ENCODE measurements at places on chromosomes 2 and 18. TPM values are rescaled to one million over a fixed set of nuclear protein-coding genes. Genes with fewer than 3 reads are reported as not detected.

GRCh38 chr2:120251880-120252224 is 800 bp upstream of the RALB start:
- no peak for DNase-seq

DNA sequence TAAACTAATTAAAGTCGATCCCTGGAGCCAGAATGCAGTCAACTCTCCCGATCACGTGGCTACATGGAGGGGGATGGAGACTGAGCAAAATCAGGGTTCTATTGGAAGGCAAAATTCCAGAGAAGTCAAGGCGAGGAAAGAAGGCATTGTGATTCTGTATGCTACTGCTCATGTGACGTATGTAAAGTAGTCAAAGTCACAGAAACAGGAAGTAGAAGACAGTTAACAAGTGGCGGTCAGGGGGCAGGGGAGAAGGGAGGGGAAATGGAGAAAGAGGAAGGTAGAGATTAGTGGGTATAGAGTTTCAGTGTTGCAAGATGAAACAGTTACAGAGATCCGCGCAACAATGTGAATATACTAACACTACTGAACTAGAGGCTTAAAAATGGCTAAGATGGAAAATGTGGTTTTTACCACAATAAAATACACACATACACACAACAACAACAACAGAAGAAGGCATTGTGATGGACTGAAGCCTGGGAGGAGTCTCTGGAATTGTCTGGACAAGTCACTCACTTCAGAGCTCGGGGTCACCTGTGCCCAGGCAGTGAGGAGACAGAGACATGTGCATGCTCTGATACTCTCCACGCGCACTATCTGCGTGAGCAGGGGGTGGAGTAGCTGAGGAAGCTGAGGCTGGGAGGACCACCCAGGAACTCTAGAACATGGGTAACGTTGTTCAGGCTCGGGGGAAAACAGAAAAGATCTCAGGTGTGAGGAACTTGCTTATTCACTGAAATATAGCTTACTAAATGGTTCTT is 89.9 kb upstream of the CDCA7 start:
- no peak for DNase-seq

DNA sequence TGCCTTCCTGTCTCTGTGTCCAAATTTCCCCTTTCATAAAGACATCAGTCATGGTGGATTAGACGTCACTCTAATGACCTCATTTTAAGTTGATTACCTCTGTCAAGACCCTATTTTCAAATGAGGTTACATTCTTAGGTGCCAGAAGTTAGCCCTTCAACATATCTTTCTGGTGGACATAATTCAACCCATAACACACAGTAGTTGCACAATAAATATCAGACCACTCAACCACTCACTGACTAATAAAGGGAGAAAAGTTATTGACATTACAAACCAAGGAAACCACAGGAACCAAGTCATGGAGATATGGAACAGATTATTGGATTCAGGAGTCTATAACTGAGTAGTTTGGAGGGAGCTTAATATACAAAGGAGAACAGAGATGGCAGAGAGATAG is 377.4 kb upstream of the ACVR2A start:
- no peak for DNase-seq

Gene GULP1
- polyA plus RNA-seq, result 44.7 TPM

DNA sequence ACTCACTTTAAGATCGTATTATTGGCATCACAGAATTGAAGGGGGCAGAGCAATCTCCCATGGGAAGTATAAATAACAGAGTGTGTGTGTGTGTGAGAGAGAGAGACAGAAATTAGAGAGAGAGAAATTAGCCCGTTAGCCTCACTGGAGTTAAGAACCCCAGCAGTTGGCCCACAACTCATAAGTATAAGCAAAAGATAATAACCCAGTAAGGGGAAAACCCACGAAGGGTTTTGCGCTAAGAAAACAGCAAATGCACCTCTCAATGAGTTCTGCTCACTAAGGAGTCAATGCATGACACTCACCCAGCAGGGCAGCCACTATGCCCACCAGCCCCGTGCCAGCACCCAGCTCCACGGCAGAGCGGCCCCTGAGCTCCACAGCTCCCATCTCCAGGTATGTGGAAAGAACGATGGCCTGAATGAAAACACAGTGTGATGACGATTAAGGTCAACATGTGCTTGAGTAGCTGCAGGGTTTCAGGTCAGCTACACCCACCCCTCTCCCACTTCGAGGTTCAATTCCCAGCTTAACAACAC is 3.6 kb downstream of the METTL21A start:
- no peak for DNase-seq

Gene POTEF
- not detected for polyA plus RNA-seq

Gene SLC23A3
- 0.53 TPM for polyA plus RNA-seq

Gene EHD3
- polyA plus RNA-seq, result 48.6 TPM

Gene SLC9A4
- polyA plus RNA-seq, result not detected

- no peak for DNase-seq
Observed at GRCh38 chr2:10980886-10981425, 69.2 kb downstream of the KCNF1 start.

- DNase-seq, result no peak
Observed at GRCh38 chr18:11736656-11737055, 47.6 kb downstream of the GNAL start.

- DNase-seq, result no peak
Observed at GRCh38 chr2:76298041-76298440, 587.3 kb upstream of the GCFC2 start.

DNA sequence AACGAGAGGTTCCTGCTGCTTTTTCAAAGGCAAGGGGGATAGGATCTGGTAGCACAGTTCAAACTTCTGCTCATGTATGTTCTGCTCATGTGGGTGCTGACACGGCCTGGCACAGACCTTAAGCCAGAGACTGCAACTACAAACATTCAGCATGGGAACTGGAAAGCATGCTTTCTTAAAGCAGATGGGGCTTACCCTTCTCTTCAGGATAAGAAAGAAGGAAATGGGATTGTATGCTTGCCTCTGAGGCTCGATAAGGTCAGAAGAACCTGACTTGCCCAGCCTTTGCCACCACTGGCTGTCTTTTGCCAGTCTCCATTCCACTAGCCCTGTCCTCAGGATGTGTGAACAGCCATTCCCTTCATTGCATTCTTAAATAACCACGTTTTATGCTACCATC is 10.7 kb downstream of the DOCK10 start:
- DNase-seq, result no peak

DNA sequence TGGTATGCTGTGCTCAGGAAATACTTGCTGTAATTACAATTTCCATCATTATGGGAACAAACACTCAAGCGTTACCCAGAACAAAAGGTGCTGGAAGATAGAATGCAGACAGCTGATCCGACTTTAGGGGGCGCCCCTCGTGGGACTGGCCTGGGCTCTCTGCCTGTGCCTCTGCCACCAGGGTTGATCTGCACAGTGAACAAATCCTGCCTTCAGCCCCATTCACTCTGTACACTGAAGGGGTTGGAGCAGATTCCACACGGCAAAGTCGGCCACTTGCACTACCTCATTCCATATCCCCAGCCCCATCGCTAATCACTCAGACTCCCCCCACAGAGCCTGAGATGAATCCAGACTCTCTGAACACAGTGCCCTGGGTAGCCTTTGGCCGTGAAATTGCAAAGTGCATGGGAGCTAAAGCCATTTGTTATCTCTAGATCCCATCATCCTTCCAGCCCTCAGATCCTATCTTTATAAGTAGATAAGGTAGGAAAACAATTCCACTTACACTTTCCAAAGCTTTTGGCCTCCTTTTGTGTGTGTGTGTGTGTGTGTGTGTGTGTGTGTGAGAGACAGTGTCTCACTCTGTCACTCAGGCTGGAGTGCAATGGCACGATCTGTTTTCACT is 69.3 kb downstream of the INPP5D start:
- no peak for DNase-seq

DNA sequence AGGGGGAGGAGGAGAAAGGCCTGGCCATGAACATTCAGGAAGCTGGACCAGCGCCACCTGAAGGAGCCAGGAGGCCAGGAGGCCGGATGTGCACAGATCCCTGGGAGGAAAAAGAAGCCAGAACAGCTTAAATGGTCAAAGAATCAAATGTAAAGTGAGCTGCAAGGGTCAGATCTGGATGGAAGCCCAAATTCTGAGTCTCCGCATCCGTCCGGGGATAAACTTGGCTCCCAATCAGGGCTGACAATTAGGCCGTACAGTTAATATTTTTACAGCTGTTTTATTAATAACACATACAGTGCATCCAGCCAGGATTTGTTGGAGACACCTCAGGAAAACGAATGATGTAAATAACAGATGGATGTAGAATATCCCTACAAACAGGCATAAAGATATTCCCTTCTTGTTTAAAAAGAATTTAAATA is 495.1 kb upstream of the TCF4 start:
- DNase-seq, result peak; percentile 91

DNA sequence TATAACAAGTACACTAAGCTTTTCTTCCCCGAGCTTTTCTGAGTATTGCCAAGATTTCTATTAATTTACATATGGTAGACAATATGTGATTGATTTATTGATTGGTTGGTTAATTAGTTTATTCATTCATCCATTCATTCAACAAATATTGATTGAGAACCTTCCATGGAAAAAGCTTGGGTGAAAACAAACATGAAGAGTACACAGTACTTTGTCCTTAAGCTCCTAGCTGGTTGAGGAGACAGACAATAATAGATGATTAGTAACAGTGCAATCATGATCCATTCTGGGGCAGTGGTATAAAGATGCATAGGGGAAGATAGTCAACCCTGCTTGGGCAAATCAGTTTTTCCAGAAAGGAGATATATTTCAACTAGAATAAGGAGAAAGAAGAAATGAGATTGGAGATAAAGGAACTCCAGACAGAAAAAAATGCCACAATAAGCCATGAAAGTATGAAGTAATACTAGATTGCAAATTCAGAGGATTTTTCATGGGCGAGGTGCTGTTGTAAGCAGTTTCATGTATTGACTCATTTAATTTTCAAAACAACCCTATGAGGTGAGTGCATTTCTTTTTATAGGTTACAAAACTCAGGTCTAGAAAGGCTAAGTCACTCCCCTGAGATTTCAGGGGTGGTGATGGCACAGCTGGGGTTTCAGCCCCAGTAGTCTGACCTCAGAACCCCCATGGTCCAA is 129.5 kb downstream of the RND3 start:
- DNase-seq, result no peak

DNA sequence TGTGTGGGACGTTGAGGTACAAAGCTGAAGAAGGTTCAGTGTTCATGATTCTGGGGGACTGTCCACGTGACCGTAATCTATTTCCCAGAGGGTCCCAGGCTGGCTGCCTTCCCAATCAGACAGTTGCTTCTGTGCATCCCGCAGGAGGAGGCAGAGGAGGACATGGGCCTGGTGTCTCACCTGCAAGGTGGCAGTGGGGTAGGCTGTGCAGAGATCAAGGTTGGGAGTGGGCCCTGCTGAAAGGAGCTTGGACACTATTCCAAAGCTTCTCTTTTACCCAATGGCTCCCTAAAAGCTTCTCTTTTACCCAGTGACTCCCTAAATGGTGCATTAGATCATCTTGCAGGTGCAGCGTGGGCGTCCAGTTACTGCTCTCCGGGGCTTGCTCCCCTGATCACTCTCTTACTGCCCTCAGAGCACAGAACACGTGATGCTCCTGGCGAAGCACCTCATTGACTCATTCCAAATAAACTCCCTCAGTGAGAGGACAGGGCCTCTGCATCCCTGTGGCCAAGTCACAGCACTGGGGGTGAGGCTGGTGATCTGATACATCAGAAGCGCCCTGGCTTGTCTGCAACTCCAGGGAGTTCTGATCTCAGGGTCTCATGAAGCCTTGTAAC is 41.5 kb downstream of the RNF144A start:
- DNase-seq, result no peak

GRCh38 chr2:28633204-28633603 is 118.4 kb upstream of the PPP1CB start:
- DNase-seq, result no peak

DNA sequence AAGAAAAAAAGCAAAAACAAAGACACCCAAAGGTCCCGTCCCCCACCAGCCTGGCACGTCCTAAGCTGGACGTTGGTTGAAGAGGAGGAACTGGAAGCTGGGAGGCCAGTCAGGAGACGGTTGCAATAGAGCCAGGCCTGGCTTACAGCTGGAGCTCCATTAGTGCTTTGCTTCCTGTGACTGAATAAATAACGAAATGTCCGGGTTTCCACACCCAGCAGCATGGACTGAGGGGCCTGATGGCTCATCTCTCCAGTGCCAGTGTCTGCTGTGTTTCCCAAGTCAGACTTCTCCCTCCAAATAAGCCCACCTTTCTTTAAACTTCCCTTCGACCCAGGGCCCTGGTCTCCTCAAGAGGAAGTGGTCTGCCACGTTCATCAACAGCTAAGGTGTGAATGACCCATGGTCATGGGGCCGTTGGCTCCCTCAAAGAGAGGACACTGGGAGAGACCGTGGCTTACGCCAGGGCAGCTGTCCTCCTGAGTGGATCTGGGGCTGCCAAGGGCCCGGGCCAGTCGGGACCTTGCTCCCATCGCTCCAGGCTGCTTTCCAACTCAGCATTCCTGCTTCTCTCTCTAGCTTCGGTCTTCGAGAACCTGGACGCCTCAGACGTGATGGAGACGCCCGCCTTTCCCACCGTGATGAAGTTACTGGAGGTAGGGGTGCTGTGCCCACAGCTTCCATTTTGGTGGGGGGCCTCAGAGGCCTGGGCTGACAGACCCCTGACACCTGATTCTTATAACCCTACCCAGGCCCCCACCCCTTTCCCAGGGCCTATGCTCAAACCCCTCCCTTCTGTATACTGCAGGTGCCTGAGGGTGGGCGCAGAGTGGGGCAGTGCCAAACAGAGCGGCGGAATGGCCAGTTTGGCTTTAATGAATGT is 44.9 kb downstream of the MYO7B start:
- DNase-seq, result no peak

GRCh38 chr18:45805551-45805950 is 19.9 kb upstream of the SIGLEC15 start:
- no peak for DNase-seq

Gene DLX2
- 0.24 TPM for polyA plus RNA-seq

DNA sequence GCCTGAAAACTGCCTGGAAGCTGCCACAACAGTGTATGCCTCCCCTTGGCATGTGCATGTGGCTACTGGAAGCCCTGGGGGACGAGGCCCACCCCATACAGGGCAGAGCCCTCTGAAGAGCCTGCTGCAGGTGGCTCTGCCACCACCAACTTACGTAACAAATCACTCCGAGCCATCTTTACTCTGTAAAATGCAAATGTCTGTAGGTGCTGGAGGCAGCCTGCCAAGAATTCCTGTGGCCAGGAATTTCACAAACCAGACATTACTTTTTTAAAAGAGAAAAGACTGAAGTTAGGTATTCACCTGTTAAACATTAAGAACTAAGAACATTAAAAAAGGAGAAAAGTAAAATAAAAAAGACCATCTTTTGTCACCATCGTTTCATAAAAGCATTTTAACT is 106.3 kb downstream of the GPR39 start:
- no peak for DNase-seq

All from AG04450 (cell line).